Activated CD4-positive, alpha-beta T cell treated with anti-CD3 and anti-CD28 coated beads, Interleukin-2, amount 50 U/mL, for 48 hours (primary cell): ENCODE measurements at places on chromosomes 6 and 20.

DNA sequence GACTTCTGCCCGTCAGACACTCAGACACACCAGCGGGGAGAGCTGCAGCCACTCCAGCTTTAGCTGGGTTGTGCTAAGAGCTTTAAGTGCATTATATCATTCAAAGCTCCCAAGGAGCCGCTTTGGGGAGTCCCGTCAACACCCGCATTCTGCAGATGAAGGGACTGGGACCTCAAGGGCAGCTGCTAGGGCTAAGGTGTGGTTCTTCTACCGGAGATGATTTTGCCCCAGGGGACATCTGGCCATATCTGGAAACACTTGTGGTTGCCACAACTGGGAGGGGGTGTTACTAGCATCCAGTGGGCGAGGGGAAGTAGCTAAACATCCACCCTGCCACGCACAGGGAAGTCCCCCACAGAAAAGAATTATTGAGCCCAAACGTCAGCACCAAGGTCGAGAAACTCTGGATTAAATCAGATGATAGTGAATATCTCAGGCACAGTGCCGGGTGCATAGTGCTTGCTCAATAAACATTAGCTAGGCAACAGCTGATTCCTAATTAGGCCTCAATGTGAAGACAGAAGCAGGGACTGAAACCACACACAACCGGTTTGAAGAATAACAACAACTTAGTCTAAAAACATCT, 29.6 kb downstream of the PMEPA1 start:
- no peak for DNase-seq

DNA sequence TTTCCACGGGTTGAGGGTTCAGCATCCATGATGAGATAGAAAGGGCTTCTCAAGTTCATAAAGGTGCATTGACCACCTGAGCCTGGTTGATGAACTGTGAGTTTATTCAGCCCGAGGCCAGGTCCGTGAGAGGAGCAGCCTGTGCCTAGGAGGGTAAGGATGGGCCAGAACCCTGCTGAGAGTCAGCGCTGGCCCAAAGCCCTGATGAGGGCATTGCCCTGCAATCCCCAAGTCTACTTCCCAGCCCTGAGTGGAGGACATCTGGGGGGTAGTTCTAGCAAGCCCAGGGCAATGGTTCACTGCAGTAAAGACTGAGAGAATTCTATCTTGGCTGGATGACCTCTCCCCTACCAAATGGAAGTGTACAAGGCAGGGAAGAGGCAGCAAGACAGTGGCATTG, 123.3 kb upstream of the NXT1 start:
- no peak for DNase-seq

DNA sequence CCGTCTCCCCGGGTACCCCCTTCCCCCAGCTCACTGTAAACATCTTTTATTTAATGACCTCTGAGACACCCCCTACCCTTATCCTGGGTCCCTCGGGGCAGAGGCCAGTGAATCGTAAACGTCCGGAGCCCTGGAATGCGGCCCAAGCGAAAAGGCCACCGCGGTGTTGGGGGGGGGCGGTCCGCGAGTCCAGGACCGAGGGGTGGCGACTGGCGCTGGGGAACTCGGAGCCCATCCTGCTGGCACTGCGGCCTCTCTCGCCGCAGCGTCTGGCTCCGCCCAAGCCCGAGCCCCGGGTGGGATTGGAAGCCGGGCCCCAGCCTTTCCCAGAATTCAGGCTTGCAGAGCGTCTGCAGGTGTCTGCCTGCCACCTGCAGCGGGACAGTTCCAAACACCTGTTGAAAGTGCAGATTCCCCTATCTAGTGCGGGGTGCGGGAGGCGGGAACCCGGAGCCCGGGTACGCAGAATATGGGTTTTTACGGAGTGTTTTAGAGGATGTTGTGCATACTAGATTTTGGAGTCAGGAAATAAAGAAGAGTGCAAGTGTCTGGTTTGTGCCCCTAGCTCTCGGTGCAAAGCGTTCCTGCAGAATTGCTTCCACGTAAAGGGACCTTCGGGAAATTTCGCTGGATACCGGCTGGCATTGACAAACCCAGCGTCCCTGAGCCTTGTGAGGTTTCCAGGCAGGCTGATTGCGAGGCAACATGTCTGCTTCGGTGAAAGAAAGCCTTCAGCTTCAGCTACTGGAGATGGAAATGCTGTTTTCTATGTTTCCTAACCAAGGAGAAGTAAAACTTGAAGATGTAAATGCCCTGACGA, 800 bp downstream of the RWDD2A start:
- peak; percentile 15 for DNase-seq

- no peak for DNase-seq
Measured at GRCh38 chr6:38054527-38055202, 235.1 kb downstream of the ZFAND3 start.

- no peak for DNase-seq
Measured at GRCh38 chr20:51622004-51622874, 79.7 kb upstream of the NFATC2 start.

DNA sequence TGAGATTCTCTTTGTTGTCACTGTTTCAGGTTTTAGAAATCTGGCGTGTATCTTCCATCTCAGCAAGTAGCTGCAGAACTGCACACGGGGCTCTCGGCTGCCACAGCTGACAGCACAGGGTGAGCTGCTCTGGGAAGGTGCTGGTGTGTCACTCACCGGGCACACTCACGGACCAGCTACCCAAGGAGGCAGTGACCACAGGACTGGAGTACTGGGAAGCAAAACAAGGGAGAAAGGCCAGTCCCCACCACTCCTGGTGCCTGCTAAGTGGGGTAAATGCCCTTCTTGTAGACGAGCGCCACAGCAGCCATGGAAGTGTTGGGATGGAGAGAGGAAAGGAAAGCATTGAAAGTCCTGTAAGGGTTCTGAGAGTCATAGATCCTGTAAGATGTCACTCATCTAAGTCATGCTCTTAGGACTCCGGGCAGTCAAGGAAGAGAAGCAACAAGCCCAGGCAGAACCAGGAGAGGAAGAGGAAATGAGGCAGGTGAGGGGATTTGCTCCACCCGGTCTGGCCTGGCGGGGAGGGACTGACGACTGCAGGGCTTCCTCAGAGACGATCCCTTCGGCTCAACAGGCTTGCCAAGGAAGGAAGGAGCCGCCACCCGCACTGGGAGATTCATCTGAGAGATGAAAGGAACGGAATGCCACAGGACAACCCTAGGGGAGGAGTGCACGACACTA, 48.1 kb downstream of the PRDM1 start:
- no peak for DNase-seq

DNA sequence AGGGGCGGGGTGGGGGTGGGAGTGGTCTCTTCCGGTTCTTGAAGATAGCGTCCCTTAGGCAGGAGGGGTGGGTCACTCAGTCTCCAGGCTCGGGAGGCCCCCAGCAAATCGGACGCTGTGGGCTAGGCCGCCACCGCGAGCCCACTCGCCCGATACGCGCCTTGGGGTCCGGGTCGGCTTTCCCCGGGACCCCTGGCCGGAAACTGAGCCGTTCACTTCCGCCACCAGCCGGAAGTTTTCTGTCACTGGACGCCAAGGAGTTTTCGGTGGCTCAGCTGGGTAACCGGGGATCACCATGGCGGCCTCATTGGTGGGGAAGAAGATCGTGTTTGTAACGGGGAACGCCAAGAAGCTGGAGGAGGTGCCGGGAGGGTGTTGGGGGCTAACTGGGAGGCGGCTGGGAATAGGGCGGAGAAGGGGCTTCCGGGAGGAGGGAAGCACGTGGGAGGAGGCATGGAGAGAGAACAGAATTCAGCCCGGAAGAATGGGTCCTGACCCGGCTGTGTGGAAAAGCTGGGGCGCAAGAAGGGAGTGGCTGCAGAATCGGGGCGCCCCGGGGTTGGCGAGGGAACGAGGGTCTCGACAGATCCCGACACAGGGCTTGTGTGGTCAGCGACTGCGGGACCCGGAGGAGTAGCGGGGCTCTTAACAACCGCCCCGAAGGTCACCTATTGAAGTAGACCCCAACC, at the start of gene ITPA:
TSS of gene ITPA (plus strand) at position 242 of the 689 bp plus-strand sequence. CDS start at position 296, 54 bp downstream.
- DNase-seq, result peak; percentile 77

DNA sequence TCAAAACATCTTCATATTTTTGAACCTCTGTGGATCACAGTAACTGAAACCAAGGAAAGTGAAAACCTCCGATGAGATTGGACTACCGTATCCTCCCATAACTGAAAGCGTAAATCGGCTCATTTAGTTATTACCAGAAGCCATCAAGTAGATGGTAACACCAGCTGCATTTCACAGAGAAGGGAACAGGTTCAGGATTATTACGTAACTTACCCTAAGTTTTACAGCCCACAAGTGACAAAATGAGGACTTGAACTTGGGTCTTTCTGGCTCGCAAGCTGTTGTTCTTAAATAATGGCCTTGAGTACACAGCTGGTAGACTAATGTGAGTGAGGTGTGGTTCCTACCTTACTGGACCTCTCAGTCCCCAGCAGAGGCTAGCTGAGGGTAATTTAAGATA, 37.9 kb upstream of the CBLN4 start:
- DNase-seq, result no peak

DNA sequence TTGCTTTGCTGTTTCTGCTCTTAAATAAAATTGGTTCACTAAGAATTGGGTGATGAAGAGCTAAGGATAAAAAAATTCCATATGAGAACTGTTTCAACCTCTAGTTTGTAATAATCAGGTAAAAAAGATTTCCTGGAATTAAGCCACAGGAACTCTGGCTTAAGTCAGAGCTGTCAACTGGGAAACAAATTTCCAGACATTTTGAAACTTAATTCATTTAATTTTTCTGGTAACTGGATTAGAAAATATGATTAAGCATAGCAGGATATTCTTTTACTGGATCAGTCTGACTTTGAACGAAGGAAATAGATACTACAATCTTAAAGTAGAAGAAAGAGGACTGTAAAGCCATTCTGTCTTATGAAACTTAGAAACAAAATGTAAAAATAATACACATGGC, 1.3 kb upstream of the VIP start:
- DNase-seq, result no peak

DNA sequence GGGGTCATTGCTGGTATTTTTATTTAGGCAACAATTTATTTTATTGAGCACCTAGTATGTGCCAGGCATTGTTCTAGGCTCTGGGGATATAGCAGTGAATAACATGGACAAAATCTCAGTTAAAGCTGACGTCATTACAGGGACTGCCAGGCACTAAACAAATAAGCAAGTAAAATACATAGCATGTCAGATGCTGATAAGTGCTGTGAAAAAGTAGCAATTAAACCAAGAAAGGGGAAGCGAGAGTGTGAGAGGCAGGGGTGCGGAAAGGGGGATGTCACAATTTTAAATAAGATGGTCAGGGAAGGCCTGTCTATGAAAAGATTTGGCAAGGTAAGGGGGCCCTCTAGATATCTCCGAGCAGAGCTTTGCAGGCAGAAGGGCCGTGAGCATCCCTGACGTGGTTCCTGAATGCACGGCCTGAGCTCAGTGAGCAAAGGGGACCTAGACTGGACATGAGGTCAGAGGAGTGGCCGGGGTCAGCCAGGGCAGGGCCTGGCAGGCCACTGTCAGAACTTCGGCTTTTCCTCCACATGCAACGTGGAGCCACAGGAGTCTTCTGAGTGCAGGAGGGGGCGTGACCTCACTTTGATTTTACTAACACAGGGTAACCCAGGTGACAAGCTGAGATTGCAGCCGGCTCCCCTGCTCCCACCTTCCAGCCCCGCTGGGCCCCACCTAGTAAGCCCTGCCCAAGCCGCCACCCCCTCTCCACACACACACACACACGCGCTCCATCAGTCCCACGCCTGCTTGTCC, 24.2 kb upstream of the SIRPA start:
- DNase-seq, result no peak

DNA sequence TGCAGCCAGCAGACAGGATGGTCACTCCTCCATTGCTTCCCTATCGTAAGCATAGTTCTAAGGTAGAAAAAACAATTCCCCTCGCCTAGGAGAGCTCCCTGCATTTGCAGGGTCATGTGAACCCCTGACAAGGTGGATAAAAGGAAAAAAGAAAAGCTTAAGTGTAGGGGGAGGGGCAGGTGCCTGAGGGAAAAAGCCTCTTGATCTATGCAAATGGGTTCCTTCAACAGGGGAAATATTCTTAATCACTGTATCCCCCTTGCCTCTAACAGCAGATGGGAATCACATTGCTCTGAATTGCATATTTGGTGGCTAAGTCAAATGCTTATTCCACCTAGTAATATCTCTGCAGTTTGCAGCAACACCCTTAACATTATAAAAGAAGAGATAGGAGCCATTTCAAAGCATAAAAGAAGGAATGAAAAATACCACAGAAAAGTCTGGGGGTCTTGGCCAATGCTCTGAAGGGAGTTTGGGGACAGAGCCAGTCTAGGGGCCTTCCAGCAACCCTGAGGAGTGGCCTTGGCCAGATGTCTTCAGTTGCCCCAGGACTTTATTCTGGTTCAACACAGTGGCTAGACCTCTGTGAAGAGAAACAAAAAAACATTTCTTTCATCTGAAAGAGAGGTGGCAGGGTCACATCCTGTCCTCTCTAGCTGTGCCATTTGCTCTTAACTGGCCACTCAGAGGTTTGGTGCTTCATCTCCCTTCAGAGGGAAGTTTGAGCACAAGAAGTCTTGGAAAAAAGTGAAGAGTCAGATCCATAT, 660.4 kb upstream of the GJE1 start:
- no peak for DNase-seq

- DNase-seq, result no peak
Measured at GRCh38 chr20:58577139-58577806, 62.1 kb upstream of the APCDD1L start.

GRCh38 chr6:100768816-100769351, 112.2 kb downstream of the ASCC3 start:
- DNase-seq, result no peak

DNA sequence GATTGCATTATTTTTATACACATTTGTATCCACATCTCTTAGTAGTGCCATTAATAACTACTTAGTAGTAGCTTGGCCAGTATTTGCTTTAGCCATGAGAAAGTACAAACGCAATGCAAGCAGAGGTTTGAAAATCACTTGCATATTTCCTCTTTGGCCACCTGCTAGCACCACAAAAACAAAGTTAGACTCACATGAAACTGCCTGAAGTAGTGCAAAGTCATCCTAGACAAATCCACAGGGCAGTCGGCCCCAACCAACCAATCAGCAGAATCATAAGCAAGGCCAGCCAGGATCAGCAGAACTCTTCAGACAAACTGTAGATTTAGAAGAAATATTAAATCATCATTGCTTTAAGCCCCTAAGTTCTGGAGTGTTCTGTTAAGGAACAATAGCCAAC, 135.2 kb upstream of the VGLL2 start:
- no peak for DNase-seq

- DNase-seq, result no peak
Measured at GRCh38 chr6:7139835-7140470, 32.2 kb downstream of the RREB1 start.

- DNase-seq, result no peak
Measured at GRCh38 chr6:82436740-82437139, 73.1 kb downstream of the TPBG start.
